Central memory CD4-positive, alpha-beta T cell (primary cell): ENCODE measurements at places on chromosomes 13 and 19.

DNA sequence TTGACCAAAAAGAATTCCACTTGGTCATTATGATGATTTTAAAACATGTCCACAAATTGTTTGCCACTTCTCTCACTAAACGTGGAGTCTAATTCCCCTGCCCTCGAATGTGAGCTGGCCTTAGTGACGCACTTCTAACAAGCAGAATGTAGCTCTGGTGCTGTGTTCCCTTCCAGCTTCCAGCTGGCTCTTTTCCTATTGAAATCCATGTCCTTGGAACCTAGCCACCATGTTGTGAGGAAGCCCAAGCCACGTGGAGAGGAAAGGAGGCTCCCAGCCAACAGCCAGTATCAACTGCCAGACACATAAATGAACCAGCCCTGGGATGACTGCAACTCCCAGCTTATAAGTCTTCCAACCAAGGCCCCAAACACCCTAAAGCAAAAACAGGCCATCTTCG is 23.6 kb upstream of the CEBPA start:
- DNase-seq, result no peak

DNA sequence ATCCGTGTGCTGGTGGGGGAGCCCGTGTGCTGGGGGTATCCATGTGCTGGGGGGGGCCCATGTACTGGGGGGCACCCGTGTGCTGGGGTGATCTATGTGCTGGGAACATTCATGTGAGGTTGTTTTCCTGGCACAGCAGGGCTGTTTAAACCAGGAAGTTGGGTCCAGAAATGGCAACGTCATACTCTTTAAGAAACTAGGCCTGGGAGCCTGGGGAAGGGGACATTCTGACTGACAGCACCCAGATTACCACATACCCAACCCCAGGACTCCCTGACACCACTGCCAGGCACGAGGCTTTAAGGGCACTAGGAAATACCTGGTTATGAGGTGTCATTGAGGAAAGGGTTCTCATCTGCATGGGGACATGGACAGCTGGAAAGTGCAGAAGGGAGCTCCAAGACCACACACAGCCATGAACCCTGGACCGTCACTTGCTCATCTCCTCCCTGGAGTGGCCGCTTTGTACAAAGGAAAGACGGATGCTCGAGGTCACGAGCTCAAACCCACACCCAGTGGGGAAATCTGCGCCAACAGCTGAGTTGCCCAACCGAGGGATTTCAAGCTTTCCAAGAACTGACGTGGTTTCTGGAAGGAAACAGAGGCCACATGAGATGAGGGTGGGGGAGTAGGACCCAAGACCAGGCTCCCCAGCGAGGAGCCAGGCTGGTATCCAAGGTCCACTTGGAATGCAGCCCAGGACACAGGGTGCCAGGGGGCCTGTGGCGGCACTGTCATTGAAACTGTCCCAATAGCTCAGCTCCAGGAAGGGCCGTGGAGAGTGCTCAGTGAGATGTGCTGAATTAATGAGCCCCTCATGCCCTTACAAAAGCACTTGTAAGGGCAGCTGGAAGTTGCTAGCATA is 40.9 kb downstream of the RAB20 start:
- no peak for DNase-seq

- no peak for DNase-seq
These were observed 9.7 kb upstream of the ZNF709 start for GRCh38 chr19:12494260-12494860.

DNA sequence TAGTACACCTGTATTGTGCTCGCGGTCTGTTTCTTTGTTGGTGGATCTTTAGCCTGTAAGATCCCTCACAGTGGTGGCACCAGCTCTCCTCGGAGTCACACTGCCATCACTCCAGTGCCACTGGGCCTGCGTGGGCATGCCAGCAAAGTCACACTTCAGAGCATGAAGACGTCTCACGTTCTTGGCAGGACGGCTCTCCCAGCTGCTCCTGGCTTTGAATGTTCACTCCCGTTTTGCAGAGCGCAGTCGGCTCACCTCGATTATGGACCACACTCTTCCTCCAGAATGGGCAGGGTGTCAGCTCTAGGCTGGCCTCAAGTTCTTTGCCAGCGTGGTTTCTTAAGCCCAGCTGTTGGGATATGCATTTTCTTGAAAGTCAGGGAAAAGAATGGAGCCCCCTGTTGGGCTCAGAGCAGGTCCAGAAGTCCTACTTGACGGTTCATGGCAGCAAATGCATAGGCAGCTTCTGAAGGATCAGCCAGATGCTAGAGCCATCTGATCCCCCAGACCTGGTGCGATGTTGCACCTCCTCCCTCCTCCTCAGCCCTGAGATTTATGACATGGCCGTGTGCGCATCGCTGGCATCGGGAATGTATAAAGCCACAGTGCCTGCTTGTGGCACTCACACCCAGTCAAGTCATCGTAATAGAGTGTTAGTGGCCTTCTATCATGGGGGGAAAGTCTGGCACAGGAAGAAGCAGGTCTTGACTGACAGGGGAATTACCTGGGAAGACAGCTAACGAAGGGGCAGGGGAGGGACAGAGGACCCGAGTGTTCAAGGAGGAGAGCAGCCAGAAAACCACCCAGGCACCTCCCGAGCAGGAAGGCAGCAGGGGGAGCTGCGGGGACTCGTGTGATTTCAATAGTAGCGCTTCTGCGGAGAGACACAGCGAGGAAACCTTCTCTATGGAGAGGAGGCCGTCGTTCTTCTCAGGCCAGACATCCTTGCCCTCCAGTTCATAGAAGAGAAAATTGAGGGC is 40.2 kb upstream of the NPAS1 start:
- DNase-seq, result no peak

DNA sequence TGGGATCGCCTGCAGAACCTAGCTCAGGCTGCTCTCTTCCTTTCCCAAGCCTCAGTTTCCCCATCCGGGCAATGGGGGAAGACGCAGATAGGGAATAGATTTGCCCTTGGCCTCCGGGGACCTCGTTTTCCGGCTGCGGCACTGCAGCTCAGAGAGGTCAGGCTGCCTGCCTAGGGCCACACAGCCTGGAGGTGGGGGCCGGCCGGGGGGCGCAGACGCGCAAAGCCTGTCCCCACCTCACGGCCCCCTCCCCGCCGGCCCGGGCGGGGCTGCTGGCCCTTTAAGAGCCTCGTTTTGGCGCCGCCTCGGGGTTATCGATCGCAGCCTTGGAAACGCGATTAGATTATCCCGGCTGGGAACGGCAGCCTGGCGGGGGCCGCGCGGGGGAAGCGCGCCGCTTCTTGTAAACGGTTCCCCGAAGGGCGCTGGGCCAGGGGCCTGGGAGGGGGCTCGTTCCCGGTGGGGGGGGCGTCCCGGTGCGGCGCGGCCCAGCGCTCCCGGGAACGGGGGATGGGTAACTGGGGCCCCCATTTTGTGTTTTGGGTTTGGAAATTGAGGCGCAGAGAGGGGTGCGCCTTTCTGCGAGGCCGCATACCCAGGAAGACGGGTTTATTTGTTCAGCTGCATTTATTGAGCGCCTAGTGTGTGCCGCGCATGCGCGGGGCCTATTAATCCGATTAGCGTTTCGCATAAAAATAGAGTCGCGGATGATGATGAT is 23.4 kb upstream of the TCF3 start:
- no peak for DNase-seq

GRCh38 chr13:75329097-75329496 is 152.9 kb downstream of the TBC1D4 start:
- DNase-seq, result no peak

GRCh38 chr13:37576601-37577000 is 22.0 kb downstream of the POSTN start:
- no peak for DNase-seq

- no peak for DNase-seq
These were observed 49.1 kb downstream of the NFIX start for GRCh38 chr19:13044231-13044836.

GRCh38 chr19:3656747-3657394 is 30.3 kb upstream of the CACTIN start:
- DNase-seq, result no peak

DNA sequence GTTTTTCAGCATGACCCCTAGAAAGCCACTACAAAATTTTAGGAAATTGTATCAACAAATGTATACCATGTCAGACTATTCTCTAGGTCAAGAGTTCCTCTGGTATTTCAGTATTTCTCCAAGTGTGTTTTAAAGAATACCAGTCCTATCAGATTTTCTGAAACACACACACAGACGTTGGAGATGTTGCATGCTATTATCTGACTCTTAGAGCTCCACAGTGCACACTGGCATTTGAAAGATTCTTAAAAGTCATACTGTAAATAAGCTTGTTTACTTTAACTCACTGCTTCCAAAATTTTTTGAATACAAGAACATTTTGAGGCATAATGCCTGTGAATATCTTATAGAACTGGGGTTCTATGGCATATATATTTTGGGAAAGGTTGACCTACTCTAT is 33.8 kb upstream of the VWA8 start:
- DNase-seq, result no peak

DNA sequence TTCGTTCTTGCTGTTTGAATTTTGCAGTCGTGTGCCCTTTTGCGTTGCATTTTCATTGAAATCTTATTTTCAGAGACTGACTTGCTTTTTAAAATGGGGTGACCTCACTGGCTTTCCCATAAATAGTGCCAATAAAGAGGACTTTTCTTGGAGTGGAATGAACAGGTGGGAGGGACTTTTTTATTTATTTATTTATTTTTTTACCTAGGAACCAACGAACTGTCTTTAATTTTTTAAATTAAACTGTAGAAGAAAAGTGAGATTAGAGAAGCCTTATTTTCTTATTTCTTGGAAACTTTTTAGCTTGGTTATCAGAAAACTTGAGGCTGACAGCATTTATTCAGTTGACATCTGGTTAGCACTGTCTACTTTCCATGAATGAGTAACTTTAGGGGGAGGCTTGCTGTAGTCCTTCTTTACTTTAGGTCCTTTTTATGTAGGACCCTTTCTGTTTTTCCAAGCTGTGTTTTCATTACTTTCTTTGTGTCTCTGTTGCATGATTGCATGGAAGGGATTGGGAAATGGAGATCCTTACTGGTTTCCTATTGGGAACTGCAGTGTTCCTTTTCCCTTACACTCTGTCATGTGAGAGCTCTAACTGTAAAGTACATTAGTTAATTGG is 1.7 kb downstream of the SLAIN1 start:
- no peak for DNase-seq

GRCh38 chr19:44912854-44913253 is 1.6 kb upstream of the APOC1 start:
- no peak for DNase-seq

GRCh38 chr19:4682417-4683200 is 12.5 kb upstream of the MYDGF start:
- no peak for DNase-seq

GRCh38 chr13:97372936-97373335 is 61.0 kb upstream of the RAP2A start:
- no peak for DNase-seq

DNA sequence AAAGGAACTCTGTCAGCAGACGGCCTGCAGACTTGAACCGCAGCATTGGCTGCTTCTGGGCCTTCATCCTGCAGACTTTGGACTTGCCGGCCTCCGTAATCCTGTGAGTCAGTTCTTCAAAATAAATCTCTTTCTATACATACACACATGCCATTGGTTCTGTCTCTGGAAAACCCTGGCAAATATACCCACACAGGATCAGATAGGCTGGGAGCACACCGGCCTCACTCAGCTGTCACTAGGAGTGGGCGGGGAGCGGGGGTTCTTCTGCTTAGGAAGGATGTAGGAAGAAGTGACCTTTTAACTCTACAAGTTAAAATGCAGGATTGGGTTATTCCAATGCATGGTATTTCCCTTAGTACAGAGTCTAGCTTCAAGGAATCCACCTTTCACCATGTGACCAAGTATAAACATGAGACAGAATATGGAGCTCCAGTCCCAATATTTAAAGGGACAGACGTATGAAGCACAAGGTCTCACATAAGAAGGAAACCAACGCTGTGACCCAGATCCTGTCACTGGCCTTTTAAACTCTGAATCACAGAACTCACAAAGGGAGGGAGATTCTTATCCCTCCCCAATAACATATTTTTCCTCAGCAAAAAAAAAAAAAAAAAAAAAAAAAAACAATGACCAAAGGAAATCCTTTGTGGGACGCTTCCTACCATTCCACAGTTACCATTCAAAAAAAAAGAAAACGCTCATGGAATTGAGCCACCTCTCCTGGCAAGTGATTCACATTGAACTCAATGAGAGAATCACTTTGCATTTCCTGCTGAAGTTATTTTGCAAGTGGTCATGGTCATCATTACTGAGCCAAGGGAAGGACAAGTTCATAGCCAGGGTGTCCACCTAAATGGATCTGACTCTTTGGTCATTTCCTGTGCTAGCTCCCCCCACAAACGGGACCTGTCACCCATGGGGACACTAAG is 352.9 kb downstream of the FOXO1 start:
- DNase-seq, result no peak

- no peak for DNase-seq
These were observed 57.7 kb downstream of the ZNF568 start for GRCh38 chr19:36973844-36974195.

- no peak for DNase-seq
These were observed 89.4 kb upstream of the IRS2 start for GRCh38 chr13:109875746-109876145.

- no peak for DNase-seq
These were observed 19.2 kb downstream of the SLAIN1 start for GRCh38 chr13:77716692-77717091.

DNA sequence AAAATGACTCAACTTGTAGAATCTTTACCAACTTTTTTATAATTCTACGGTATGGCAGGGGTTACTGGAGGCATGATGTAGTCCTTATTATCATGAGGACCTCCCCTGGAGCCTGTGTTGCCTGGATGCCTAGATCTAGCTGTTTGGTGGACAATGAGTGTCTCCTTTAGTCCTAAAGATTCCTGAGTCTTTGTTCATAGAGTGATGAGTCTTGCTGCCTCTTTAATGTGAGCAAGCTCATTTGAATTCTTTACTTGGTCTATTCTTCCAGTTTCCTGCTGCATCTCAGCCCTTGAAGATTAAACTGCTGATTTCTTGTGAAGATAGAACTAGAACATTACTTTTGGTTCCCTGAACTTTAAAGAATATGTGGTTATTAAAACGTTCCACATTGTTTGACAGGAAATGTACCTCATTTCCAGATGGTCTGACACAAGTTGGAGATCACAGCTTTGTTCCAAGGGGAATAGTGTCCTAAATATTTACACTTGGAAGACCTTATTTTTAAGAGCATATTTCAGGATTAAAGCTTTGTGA is 51.9 kb downstream of the SLAIN1 start:
- DNase-seq, result no peak

GRCh38 chr13:91331047-91331915 is 16.2 kb upstream of the MIR17HG start:
- DNase-seq, result no peak

DNA sequence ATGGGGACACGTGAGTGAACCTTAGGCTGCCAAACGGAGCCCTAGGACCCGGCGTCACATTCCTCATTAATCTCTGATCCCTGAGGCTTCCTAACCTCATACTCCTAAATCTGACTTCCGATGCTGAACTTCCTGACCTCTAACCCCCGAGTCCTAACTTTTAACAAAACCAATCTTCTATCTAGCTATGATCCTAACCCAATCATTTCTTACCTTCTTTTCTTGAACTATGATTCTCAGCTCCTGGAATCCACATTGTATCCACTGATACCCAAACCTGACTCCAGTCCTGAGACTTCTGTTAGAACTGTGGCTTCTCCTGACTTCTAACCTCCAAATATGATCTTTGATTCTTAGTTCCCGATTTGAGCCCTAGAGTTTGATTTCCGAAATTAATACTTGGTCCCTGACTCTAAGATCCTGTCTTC is 447 bp downstream of the NFKBIB start:
- DNase-seq, result no peak

GRCh38 chr13:109715902-109716301 is 70.5 kb downstream of the IRS2 start:
- no peak for DNase-seq

GRCh38 chr13:27679896-27680295 is 58.2 kb downstream of the POLR1D start:
- no peak for DNase-seq
